Stimulated activated CD4-positive, alpha-beta T cell treated with anti-CD3 and anti-CD28 coated beads, Interleukin-1b, Interleukin-23, amount 100 ng/mL, for 4 hours (primary cell): ENCODE measurements at places on chromosomes 2 and 18.

- DNase-seq: no peak
Observed at GRCh38 chr2:1829796-1830195, 85.5 kb upstream of the PXDN start.

DNA sequence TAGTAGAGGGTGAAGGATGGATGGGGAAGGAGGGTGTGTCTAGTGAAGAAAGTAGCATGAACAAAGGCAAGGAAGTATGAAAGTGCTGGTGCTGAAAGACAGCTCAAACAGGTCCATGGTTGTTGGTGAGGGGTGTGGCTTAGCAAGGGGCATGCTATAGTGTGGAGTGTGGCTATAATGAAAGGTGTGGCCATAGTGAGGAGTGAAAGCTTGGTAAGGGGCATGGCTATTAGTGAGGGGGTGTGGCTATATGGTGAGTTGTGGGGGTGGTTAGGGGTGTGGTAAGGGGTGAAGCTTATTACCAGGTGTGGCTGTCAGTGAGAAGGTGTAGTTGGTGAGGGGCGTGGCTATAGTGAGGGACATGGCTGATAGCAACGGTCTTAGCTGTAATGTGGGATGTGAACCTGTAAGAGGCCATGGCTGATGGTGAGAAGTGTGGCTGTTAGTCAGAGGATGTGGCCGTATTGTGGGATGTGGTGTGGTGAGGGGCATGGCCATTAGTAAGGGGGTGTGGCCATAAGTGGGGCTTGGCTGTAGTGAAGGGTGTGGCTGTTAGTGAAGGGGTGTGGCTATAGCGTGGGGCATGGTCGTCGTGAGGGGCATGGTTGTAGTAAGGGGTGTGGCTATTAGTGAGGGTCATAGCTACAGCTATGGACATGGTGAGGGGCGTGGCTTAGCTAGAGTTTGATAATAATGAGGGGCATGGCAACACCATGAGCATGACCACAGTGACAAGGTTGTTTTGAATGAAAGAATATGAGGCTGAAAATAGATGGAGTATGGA, 549.6 kb downstream of the FBXO15 start:
- DNase-seq: no peak

DNA sequence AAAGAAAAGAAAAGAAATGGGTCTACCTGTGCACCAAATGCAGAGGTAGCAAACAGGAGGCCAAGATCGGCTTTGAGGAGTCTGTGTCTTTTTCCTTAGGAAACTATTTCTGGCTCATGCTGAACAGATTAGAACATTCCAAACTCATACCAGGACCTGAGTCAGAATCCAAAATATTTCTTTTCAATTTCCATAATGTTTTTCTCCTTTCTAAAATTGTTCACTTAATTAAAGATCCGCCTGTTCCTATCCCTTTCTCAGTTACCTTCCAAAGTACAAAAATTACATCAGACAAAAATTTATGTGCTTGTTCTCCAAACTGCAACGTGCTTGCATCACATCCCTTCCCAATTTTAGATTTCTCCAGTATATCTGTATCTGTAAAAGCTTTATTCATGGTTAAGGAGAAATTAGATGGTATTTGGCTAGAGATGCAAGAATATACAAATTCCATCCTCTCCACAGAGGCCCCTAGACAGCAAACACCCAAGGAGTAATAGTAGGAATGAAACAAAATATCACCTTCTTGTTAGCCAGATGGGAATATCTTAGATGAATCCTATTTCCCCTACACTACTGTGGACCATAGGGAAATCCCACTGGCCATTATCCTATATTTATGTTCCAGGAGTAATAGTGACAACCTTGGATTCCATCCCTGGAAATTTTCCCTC, 130.6 kb downstream of the LNPK start:
- no peak for DNase-seq

- no peak for DNase-seq
Observed at GRCh38 chr2:64730551-64731262, 77.0 kb upstream of the SERTAD2 start.

GRCh38 chr2:168694866-168695265, 107.6 kb upstream of the NOSTRIN start:
- no peak for DNase-seq

GRCh38 chr2:23453836-23454460, 69.0 kb downstream of the KLHL29 start:
- DNase-seq: no peak
